ENCODE measurements at places on chromosomes 4 and X.

DNA sequence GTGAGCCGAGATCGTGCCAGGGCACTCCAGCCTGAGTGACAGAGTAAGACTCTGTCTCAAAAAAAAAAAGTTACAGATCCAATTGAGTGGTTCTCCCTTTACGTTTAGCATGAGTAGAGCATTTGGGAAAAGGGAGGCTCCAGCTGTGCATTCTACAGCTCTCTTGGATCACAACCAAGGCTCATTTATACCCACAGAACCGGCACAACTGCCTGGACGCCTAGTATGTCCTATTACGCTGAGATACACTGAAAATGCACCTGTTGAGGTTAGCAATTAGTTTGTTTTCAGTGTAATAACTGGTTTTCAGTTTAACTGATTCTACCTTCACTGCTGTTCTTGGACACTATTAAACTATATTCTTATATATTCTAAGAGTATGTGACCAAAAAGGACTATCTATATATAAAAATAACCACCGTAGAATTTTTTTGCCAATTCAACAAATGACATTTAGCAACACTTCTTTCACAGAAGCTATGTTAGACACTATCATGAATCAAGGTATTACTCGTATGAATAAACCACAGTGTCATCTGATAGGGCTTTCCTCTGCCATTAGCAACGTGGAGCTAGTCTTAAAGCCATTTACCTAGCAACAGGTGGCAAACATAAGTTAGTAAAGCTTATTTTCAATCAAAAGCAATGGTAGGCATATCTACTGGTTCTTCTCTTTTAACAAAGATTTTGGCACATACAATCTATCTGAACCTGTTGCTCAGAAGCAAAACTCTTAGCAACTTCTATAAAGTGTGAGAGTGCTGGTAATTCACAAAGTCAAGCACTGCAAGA, 3.6 kb downstream of the OTUD4 start:
- DNase-seq, result no peak

GRCh38 chr4:184215709-184216328, 1.9 kb downstream of the ENPP6 start:
- DNase-seq, result peak; percentile 68

- DNase-seq, result peak; percentile 5
Observed at GRCh38 chrX:82087699-82088098, 885.8 kb downstream of the SH3BGRL start.

DNA sequence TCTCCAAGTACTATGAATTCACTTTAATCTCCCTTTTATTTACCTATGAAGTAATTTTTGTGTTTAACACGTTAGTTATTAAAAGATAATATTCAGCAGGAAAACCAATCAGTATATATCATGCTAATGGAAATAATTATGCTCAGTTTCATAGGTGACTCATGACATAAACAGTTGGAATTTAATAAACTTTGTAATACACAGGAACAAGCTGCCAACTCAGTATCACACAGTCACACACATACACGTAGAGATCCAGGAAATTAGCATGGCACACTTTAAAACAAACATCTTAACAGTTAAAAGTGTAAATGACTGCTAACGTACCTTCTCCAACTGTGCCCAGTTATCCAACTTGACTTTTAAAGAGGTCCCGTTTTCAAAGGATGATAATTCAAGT, 2.3 kb downstream of the SPATA4 start:
- no peak for DNase-seq

DNA sequence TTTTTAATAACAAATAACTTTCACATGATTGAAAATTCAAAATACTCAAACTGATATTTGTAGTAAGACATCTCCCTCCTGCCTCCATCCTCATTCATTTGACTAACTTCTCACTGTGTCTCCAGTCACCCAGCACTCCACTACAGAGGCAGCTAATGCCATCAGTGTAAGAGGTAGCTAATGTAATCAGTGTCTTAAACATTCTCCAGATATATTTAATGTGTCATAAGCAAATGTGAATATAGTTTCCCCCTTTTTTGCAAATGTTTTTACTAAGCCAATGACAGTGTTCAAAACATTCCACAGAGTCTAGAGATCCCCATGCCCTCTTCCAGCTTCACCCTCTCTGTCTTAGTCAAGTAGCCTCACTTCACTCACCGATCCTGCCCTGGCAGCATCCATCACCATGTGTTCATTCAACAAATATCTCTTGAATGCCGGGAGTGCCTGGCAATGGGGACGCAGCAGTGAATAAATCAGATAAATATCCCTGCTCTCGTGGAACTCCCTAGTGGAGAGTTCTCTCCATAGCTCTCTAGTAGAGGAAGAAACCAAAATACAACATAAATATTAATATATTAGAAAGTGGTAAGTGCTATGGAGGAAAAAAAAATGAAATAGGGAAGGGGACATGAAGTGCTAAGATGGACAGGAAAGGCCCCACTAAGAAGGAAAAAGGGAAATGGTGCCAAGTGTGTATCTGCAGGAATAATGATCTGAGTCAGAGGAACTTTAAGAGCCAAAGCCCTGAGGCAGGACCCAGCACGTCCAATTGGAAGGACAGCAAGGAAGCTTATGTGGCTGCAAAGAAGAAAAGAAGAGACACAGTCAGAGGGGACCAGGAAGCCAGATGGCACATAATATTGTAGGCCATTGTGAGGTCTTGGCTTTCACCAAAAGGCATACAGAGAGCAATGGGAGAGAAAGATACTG, 18.7 kb downstream of the SCFD2 start:
- DNase-seq, result no peak

GRCh38 chr4:7650606-7651385, 216.1 kb upstream of the PSAPL1 start:
- DNase-seq, result no peak

GRCh38 chrX:143240658-143241057, 214.9 kb downstream of the SPANXN4 start:
- no peak for DNase-seq

- no peak for DNase-seq
Observed at GRCh38 chr4:156825074-156825473, 146.5 kb downstream of the PDGFC start.

DNA sequence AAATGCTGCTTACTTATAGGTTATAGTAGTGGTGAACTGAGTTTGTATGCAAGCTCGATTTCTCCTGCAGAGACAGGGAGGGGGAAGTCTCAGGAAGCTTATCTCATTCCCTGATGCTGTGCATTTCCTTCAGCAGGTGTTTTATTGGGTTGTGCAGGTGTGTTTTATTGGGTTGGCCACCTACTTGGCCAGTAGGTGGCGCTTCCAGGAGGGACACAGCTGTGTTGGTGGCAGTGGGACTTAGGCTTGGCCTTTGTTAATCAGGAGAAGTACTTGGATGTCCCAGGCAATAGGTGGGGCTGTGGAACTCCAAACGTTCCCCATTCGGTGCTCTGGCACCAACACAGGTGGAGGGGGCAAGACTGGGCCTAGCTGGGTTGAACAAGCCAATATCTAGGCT, 196.0 kb upstream of the DCAF8L1 start:
- DNase-seq, result no peak

DNA sequence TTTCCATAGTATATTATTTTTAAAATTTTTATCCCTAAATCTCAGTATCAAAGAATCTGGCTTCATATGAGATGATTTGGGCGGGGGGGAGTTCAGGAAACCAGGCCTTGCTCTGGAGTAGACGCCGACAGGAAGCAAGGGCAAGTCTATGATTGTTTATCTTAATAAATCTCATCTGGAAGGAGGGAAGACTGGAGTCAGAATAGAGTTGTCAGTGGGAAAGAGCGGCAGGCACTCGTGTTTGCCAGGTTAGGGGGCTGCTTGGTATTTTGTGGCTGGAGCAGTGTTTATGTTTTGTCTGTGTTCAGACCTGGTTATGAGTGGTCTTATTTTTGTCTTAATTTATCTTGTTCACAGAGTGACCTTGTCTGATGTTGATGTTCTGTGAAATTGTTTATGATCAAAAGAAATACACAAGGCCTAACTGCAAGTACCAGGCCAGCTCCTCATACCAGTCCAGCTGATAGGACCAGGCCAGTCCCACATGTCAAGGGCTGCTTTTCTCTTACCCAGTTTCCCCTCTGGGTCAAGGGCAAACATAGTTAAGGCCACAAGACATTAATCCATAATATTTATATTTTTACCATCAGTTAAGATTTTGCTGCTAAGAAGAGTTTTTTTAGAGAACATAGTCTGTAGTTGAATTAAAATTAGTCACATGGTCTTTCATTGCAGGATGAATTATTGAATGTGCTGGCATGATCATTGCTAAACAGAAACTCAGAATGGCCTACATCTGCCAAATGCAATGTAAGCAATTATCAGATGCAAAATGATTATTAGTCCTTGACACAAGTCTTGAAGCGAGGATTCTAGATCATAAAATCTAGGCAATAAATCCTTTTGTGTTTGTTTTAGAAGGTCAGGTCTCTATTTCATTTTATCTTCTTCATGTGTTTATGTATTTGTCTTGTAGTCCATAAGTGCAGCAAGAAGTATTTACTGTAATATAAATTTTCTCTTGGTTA, 176.5 kb downstream of the GASK1B start:
- DNase-seq, result no peak

- no peak for DNase-seq
Observed at GRCh38 chr4:155705664-155706063, 39.0 kb downstream of the GUCY1A1 start.

DNA sequence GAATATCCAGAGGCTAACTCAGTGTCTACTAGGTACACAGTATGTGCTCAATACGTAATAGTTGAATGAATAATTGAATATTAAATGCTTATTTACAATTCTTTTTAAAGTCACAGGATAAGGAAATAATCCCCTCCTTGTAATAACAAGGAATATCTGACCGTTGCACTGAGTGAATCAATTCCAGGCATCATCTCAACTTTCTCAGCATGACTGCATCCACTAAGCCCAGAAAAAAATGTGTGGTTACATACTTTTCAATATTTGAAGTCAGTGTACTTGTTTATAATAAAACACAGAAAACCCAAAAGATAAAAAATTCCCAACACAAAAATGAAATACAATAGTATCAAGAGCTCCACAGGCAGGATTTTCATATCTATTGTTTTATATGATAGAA, 105.4 kb downstream of the TMEM144 start:
- DNase-seq, result no peak

- DNase-seq, result no peak
Observed at GRCh38 chr4:8331575-8331955, 62.0 kb downstream of the HTRA3 start.

DNA sequence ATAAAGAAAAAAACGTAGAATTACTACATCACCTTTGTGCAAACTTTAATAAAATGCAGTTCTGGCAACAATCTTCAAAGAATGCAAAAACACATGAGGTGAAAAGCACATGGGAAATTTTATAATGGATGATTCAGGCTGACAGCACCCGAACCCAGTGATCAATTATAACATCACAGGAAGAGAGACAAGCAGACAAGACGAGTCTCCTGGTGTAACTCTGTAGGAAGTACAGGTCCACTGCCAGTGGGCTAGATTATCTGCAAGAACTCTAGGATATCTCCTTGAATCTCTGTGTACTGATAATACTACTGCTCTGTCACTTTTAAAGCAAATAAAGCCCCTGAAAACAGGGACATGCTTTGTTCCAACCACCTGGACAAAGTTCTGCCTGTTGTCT, 58.9 kb upstream of the NXF3 start:
- no peak for DNase-seq

DNA sequence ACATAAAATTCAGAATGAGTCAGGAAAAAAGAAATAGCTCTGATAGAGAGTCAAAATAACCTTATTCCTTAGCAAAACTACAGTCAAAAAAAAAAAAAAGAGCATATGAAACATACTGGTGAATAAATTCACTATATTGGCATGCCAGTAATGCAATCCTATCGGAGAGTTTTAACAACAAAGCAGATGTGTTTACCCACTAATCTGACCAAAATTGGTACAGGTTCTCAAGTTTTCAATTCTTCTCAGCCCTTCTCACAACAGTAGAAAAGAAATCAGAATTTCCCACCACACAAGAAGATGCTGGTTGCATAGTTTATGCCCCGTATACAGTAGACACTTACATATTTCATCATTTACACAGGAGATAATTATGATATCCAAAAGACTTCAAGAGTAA, 59.4 kb downstream of the LCORL start:
- no peak for DNase-seq

- peak; percentile 56 for DNase-seq
Observed at GRCh38 chr4:93814722-93815121, 13.8 kb upstream of the ATOH1 start.

DNA sequence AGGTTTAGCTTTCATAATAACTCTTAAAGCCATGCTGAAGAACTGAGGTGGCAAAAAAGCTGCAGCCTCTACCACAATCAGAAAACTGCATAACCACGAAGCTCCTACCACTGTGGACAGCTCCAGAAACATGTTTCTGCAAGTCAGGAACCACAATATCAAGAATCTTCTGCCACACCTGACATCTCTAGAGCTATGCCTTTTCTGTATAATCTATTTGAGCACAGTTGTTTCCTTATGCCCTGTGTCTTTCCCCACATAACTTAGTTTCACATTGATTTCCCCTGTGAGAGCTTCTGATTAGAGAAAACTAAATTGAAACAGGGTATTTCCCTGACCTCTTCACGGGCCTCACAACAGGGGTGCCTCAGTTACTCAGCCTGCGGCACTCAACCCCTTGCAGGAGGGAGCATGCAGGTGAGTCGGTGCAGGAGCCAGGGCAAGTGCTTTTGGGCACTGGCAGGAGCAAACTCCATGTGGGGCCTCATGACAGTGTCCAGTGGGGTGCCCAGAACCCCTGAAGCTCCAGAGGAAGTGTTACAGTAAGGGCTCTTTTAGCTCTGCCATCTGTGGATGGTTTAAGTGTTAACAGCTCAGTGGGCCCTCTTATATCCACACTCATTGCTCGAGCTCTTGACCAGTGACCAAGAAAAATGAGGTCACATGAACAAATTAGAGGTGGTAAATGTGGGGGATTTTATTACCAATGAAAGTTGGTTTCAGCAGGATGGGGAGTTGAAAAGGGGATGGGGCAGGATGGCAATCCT, 132.8 kb upstream of the BMP3 start:
- no peak for DNase-seq

DNA sequence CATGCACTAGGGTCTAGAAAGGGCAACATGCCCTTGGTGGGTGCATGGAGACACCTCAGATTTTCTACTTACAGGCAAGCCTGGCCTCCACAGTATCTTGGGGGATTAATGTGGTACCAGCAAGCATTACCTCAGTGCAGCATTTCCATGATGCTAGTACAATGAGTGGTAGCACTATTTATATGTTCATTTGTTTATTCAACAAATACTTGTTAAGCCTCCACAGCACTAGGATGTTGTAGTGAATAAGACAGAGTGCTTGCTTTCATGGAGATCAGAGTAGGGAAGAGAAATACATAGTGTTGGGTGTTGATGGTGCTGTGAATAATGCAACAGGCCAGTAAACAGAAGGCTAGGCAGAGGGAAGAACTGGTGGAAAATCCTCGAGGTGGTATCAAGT, 133.4 kb downstream of the KLHL8 start:
- no peak for DNase-seq

DNA sequence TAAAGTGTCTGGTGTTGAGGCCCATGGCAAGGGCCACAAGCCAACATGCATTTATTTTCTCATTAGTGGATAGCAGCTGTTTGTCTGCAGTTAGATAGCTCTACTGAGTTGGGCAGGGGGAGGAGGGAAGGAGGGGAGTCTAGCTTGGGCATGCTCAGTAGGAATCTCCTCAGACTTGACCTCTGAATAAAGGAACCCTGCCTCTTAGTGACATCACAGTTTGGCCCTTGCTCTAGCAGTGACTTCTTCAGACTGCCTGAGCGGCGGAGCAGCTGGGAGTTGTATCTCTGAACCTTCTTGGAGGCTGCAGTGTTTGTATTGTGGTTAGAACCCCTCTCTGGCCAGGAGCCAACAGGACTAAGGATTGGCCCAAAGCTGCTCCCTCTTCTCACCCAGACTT, 57.4 kb downstream of the BCORL1 start:
- no peak for DNase-seq

- DNase-seq, result no peak
Observed at GRCh38 chr4:10074767-10075105, 41.9 kb downstream of the WDR1 start.
